Suprapubic skin (tissue), 4 donors: ENCODE measurements at places on chromosomes 4 and X. TPM values are rescaled to one million over a fixed set of nuclear protein-coding genes. Genes with fewer than 3 reads are reported as not detected.

DNA sequence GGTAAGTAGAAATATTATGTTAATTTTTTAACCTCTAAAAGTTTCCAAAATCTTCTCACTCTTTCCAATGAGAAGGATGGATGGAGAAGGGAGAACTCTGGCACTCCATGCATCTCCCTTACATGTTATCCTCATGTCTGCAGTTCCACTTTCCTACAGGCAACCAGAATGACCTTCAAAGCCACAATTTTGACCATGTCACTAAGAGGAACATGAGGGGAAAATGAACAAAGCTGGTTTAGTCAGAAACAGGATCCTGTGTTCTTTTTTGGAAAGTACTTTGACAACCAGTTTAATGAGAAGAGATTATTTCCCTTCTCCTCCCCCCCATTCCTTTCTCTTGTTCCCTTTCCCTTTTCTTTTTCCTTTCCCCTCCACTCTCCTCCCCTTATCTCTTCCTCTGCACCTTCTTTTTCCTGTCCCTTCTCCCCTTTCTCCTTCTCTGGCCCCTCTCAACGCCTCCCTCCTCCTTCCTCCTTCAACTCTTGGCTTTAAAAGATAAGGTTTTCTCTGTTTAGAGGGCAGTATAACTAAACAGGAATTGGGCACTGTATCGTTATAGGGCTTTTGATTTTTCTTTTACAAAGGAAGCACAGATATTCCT is 42.5 kb downstream of the DTHD1 start:
- H3K36me3 ChIP-seq, result no peaks in the 10 kb centered on the region
- no peaks in the 10 kb centered on the region for H3K4me1 ChIP-seq
- no peaks in the 10 kb centered on the region for H3K27me3 ChIP-seq
- no peak overlapping the region for H3K4me3 ChIP-seq
- DNase-seq, result no peak

DNA sequence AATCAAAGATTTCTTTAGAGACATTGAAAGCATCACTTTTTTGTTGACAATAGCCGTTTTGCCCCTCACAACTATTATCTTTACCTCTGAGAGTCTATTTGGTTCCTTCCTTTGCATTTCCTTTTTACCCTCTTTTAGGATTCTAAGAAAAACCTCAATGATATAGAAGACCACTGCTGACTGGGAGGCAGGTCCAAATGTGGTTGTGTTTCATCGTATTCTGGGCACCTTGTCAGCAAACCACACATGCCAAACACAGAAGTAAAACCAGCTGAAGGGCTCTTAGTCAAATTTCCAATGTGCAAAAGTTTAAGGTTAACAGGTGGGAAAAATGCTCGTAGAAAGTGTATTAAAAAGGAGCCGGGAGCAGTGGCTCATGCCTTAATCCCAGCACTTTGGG is 5.1 kb upstream of the PRMT9 start:
- peaks cover 6% of the 10 kb centered on the region for H3K4me1 ChIP-seq
- DNase-seq, result no peak
- no peak overlapping the region for H3K27ac ChIP-seq
- H3K36me3 ChIP-seq, result no peaks in the 10 kb centered on the region
- no peak overlapping the region for H3K4me3 ChIP-seq

- DNase-seq, result no peak
- peaks cover 10% of the 10 kb centered on the region for H3K4me1 ChIP-seq
- H3K27me3 ChIP-seq, result no peaks in the 10 kb centered on the region
- H3K36me3 ChIP-seq, result no peaks in the 10 kb centered on the region
- no peak overlapping the region for H3K4me3 ChIP-seq
These were observed 58.3 kb upstream of the GUCY1A1 start for GRCh38 chr4:155608225-155608885.

DNA sequence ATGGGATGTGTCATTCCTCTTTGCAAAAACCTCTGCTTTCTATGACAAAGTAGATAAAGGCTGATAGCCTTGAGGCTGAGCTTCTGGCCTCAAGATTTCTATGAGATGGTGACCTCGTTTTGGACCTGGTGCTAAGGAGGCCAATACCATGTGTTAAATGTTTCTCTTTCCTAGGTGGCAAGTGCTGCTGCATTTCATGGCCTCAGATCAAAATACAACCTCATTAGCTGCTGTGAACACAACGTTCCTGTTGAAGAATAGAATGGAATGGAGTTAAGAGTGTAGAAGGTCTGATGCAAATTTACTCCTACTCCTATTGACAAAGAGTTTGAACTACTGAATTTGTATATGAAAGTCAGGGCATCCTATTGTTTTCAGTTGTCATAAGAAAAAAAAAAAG is 112.0 kb downstream of the C4orf51 start:
- no peak overlapping the region for H3K27ac ChIP-seq
- H3K36me3 ChIP-seq, result no peaks in the 10 kb centered on the region
- no peaks in the 10 kb centered on the region for H3K27me3 ChIP-seq
- DNase-seq, result no peak
- H3K4me1 ChIP-seq, result peaks cover 3% of the 10 kb centered on the region

DNA sequence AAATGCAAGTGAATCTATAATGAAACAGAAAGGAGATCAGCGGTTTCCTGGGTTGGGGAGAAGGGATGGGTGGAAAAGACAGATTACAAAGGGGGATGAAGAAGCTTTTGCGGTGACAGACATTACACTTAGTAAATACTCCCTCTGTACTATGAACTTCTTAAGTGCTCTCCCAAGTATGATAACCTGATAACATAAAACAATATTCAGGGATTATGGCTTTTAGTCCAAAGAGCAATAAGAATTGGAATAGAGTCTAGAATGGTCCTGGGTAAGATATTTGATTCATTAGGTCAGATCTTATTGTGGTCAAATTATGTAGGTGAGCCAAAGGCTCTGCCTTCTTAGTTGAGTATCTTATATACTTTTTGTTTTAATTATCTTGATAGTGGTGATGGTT is 9.2 kb downstream of the LRRC66 start:
- H3K4me3 ChIP-seq, result no peak overlapping the region
- H3K36me3 ChIP-seq, result no peaks in the 10 kb centered on the region
- H3K27ac ChIP-seq, result no peak overlapping the region

GRCh38 chr4:92362028-92362427 is 58.3 kb downstream of the GRID2 start:
- no peak overlapping the region for H3K27ac ChIP-seq
- no peak for DNase-seq
- no peaks in the 10 kb centered on the region for H3K36me3 ChIP-seq
- no peak overlapping the region for H3K4me3 ChIP-seq
- H3K27me3 ChIP-seq, result no peaks in the 10 kb centered on the region
- no peaks in the 10 kb centered on the region for H3K4me1 ChIP-seq

DNA sequence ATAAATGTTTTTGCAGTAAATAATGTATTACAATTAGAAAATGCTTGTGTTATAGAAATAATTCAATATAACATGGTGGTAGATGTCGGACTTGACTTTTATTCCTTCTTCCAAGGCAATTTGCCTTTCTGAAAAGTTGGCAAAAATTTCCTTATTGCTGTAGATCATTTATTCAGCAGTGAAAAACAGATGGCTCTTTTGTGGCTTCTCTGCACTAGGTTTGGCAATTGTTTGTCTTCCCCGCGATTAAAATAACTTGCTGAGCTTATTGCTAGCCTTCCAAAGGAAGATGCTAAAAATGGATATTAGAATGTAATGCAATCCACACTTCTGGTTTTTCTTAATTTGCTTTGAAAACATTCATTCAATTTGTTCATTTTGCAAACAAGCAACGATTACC is 1977.9 kb upstream of the ADGRL3 start:
- no peaks in the 10 kb centered on the region for H3K27me3 ChIP-seq
- H3K4me3 ChIP-seq, result no peak overlapping the region
- no peak overlapping the region for H3K27ac ChIP-seq
- H3K4me1 ChIP-seq, result no peaks in the 10 kb centered on the region
- H3K36me3 ChIP-seq, result no peaks in the 10 kb centered on the region

Gene GRPEL1
- total RNA-seq, result 32.4 TPM
